ENCODE measurements at places on chromosomes 13 and 19.

GRCh38 chr13:45120967-45121831, 889 bp downstream of the GTF2F2 start:
- no peak for DNase-seq

GRCh38 chr13:41520016-41520659, 62.8 kb downstream of the RGCC start:
- DNase-seq, result no peak

- DNase-seq, result no peak
These were observed at the start of gene C19orf38 for GRCh38 chr19:10848230-10848856. Gene C19orf38, plus strand, starts transcription at chr19:10848415. Its CDS starts 94 bp downstream, at chr19:10848509.

GRCh38 chr13:50711996-50712395, 131.5 kb downstream of the DLEU7 start:
- no peak for DNase-seq

DNA sequence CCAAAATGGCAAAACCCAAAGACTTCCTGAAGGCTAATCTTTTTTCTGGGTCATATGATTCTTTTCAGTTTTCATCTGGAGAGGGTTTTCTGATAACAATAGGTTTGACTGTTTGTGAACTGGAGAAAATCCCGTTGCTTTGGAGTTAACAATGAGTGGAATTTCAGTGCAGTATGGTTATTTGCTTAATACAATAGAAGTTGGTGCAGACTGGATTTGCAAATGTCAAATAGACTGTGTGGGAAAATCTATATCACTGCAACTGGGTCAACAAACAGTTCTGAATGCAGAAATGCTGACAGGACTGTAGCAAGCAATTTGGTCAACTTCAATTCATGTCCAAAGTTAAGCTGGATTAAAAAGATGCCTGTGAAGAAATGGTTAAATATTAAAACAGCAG, 267.5 kb upstream of the ARGLU1 start:
- no peak for DNase-seq

- no peak for DNase-seq
These were observed 16.2 kb upstream of the MIR17HG start for GRCh38 chr13:91331047-91331915.

- DNase-seq, result no peak
These were observed 33.6 kb upstream of the UBL3 start for GRCh38 chr13:29883941-29884518.

DNA sequence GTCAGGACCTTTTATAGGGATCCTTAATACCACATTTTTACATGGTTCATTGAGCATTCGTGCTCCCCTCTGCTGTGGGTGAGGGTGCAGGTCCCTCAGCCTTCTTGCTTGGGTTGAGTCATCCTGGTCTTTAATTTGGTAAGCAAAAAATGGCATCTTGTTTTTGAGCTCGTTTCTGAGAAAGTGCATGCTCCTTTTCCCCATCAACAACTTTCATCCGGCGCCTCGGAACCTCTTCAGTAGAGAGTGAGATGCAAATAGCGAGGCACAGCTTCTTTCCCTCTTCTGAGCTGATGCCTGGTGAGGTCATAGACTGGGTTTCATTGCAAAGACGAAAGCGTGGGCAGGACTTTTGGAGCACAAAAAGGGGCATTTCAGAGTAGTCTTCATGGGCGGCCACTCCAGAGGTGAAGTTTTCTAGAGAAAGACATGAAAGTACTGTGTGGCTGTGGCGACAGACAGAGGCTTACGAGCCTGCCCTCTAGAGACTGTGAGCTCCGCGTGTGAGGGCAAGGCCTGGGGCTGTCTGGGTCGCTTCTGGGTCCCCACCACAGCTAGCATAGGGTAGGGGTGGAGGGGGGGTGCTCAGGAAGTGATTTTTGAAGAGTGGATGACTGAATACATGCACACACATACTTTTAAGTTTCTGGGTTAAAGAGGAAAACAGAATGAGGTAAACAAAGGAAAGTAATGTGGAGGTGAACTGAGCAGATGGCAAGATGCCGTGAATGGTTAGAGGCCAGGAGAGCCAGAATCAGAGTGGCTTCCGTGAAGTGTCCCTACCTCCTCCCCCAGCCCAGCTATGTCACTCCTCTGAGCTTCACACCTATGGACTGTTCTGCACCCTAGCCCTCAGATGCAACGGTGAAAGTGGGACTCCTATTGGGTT, 44.3 kb downstream of the BBC3 start:
- no peak for DNase-seq

GRCh38 chr19:30074741-30075715, 133.0 kb downstream of the URI1 start:
- DNase-seq, result no peak

DNA sequence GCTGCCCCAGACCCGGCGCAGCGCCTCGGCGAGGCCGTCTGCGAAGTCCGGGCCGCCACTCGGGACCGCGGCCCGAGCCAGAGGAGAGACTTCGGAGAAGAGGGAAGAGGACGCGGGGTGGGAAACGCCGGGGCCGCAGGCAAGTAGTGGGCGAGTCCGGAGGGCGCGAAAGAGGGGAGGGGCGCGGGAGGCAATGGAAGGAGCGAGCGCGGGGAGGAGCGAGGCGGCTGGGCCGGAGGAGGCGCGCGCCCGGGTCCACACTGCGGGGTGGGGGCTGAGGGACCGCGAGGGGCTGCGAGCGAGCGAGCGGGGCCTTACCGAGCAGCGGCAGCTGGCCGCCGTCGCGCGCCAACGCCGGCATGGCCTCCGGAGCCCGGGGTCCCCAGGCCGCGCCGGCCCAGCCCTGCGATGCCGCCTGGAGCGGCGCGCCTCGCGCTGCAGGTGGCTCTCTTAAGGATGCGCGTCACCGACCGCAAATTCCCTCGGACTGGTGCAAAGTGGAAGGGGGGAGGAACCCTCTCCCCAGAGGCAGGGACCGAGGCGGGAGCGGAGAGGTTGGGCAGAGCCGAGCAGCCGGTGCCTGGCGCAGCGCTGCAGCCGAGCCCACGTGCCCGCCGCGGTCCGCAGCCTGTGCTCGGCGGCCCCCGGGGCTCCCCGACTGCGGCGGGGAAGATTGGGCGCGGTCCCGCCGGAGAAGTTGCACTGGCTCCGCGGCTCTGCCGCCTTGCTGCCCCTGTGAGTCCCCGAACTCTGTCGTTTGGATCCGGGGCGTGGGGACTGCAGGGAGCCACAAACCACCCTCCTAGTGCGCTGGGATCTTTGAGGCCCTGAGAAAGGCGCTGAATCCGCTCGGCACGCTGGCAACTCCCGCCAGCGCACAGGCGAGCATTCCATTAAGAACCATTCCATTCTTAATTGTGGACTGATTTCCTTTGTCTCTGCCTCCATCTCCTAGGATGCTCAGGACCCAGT, at the start of gene FLT3:
FLT3 (minus strand) TSS at position 427 of the 972 bp plus-strand sequence; CDS start at position 361, 66 bp downstream.
- DNase-seq, result peak; percentile 20

DNA sequence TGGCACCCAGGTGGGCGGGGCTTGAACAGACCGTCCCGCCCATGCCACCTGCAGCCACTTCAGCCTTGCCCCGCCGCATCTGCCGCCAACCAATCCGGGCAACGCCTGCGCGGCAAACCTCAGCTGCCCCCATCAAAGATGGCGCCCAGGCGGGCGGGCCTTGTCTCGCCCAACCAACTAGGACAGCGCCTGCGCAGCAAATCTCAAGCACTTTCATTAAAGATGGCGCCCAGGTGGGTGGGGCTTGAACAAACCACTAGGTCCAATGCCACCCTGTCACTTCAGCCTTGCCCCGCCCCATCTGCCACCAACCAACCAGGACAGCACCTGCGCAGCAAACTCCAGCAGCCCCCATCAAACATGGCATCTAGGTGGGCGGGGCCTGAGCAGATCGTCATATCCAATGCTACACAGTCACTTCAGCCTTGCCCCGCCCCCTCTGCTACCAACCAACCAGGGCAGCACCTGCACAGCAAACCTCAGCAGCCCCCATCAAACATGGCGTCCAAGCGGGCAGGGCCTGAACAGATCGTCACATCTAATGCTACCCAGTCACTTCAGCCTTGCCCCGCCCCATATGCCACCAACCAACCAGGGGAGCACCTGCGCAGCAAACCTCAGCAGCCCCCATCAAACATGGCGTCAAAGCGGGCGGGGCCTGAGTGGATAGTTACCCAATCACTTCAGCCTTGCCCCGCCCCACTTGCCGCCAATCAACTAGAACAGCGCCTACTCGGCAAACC, 1.4 kb downstream of the PEG3 start:
- DNase-seq, result no peak

GRCh38 chr19:45780146-45780447, 2.2 kb downstream of the DMPK start:
- DNase-seq, result no peak

DNA sequence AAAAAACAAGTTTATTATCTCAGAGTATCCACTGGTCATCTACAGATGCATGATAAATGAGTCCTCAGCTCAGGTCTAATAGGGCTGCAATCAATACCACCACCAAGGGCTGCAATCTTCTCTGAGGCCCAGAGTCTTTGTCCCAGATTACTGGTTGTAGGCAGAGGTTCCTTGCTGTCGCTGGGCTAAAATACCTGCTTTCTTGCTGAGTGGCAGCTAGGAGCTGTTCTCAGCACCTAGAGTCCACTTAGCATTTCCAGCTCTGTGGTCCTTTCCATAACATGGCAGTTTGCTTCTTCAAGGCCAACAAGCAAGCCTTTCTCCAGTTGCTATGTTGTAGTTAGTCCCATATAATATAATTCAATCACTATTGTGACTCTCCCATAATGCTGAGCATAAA, 351.3 kb downstream of the SLITRK1 start:
- DNase-seq, result no peak

GRCh38 chr19:54790711-54791110, 12.7 kb upstream of the KIR2DL4 start:
- no peak for DNase-seq

DNA sequence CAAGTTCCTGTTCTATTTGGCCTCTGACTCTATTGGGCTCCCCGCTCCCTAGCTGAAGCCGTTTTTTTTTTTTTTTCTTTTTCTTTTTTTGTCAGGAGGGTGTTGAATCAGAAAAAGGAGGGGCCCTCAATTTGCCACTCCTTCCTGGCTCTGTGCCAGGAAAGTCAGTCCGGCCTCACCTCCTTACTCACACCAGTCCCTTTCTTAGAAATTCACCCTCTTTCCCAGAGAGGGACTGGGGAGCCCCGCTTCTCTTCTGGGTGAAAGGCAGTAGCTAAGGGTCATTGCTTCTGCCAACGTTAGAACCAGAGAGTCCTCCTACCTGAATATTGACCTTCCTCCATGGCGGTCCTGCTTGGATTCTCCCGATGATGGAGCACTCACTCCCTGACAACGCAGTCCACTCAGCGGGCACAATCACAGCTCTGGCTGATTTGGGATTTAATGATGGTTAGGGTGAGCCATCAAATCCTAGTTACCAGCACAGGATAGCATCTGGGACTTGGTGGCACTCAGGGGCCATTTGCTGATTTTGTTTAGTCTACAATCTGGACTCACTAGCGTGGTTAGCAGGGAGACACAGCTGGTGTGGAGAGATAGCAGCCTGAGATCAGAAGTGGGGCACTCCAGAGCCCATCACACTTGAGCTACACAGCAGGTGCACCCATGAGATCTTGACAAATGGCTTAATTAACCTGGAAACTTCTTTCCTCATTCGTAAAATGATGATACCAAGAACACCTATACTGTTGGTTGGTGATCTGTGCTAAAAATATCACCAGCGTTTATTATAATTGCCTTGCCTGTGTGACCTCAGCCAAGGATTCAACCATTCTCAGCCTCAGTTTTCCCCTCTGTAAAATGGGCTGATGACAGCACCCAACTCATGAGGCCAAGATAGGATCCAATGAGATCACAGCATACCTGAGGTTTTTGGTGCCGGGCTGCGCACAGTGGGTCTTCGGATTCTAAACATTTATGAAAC, 2.2 kb downstream of the FCER2 start:
- no peak for DNase-seq

DNA sequence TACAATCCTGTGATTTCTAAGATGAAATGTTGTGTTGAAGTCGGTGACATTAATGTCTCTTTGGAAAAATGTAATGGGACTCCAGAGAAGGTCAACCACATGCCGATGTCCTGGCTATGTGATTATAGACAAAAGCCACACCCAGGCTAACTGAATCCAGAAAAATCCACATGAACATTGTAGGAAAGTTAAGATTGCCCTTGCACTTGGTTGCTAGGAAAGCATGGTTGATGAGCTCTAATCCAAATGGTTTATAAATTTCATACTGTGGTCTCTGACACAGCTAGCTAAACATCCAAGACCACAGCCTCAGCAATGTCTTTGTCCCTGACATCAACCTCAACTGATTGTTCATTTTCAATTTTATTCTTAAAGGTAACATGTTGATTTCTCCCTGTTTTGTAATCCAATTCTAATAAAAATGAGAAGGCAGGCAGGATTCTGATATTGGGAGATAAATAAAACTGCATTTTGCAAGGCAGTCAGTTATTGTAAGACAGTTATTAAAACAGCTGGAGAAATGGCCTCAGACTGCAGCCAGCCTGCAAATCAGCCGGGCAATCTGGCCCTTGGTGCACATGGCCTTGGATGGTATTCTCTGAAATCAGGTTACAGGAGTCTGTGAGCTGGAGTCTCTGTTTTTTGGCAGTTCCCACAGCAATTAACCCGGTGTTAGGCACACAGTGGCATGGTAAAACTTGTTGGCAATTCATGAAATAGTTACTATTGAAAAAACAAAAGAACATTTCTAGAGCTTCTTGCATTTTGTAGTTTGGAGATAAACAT, 93.9 kb downstream of the STARD13 start:
- DNase-seq, result no peak

- no peak for DNase-seq
These were observed 201.3 kb upstream of the SLITRK6 start for GRCh38 chr13:86000546-86000945.

DNA sequence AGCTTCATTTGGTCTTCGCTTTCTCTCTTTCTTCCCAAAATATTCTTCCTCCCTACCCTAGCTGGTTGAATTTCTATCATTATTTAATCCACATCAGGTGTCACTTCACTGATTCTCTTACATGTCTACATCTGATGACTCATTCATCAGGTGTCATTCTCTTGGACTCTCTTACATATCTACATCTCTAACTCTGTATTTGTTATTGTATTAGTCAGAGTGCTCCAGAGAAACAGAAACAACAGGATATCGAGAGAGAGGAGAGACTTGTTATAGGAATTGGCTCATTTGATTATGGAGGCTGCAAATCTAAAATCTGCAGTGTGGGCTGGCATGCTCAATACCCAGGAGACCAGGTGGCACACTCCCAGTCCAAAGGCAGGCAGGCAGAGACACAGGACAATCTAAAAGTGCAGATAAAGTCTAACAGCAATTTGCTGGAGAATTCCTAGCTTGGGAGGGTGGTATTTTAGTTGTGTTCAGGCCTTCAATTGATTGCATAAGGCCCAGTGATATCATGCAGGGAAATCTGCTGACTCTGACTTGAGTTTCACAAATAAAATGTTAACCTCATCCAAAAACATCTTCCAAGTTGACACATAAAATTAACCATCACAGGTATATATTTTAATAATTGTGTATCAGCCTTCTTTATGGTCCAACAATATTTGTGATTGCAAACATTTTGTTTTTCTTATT, 541.4 kb upstream of the SLITRK5 start:
- DNase-seq, result no peak

All from NCI-H1092 treated with DMSO at 0.1 percent for 48 hours (cell line).